NCI-H1092 treated with DMSO at 0.1 percent for 48 hours (cell line): ENCODE measurements at places on chromosomes 4 and X.

DNA sequence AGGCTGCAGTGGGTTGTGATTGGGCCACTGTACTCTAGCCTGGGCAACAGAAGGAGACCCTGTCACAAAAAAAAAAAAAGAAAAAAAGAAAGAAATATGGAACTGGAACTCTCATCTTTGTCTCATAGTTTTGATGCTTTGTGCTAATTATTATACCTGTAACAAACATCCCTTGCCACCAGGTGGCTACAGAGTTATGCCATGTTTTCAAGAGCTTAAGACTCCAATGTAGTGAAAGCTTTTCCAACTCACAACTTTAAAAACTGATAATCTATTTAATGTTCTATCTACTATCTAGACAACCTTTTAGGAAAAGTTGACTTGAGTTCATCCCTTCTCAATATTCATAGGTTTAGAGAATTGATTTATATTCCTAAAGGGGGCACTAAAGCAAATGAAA, 42.4 kb downstream of the HTR2C start:
- no peak for DNase-seq

DNA sequence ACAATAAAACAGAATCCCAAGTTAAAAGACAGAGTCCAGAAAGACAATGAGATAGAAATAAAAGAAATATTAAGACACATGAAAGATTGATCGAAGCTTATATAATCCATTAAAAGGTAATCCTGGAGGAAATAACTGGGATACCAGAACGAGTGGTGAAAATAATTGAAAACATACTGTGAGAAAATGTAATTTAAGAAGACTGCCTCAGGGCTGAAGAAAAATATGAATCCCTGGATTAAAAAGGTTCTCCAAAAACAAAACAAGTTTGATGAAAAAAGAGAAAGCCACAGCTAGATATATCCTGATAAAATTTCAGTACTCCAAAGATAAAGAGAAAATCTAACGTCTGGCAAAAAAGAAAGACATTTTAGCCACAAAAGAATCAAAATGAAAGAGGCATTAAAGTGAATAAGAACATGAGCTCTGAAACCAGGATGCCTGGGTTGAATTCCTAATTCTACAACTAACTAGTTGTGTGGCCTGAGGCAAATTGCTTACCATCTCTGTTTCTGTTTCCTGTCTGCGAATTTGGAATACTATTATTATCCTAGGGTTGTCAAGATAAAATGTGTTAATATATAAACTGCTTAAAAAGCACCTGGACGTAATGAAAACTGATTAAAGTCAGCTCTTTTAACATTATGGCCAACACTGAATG, 5.5 kb downstream of the DDX60L start:
- DNase-seq = no peak

DNA sequence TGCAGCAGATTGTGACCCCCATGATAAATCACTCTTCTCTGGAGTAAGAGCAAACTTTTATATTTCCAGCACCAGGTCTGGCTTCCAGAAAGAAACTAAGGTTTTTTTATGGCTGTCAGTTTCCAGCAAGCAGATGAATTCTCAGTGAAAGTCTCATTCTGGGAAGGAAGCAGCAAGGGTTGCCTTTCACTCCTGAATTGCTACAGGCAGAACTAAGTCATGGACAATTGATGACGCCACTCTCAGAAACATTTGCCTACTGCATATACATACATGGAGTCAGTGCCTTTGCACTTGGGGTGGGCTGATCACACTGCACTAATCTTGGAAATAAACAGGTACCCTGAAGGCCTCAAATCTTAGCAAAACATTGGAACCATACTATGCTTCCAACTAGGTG, 80.0 kb downstream of the IL21 start:
- no peak for DNase-seq

DNA sequence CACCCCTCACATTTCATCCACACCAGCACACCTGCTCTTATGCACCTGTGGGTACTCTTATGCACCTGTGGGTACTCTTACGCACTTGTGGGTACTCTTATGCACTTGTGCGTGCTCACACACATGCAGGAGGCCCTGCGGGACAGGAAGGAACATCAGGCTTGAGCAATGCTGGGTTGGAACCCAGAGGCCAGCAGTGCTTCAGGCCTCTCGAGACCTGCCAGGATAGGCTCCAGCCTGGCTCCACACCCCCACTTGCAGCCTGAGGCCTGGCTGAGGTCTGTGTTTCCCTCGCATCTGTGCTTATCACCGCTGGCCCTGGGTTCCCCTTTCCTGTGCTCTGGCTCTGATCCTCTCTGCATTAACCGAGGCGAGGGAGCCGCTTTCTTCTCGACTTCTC, 34.7 kb downstream of the SORCS2 start:
- DNase-seq = no peak

DNA sequence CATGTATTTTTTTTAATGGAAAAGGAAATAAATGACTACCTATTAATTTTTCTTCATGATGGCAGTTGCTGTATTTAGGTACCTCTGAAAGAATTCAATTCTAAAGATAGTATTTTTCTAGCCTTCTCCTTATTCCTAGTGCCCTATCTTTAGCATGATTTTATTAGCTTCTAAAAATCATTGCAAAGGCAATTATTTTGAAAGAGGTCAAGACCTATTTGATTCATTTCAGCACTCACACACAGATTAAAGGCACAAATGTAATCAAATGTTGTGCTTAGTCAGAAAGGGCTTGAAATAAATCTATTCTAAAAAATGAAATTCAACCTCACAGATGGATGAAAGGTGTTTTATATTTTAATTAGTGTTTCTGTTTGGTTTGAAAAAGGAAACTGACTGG, 74.8 kb upstream of the POF1B start:
- no peak for DNase-seq

- no peak for DNase-seq
Measured at GRCh38 chrX:2610246-2611170, 80.6 kb upstream of the CD99 start.

DNA sequence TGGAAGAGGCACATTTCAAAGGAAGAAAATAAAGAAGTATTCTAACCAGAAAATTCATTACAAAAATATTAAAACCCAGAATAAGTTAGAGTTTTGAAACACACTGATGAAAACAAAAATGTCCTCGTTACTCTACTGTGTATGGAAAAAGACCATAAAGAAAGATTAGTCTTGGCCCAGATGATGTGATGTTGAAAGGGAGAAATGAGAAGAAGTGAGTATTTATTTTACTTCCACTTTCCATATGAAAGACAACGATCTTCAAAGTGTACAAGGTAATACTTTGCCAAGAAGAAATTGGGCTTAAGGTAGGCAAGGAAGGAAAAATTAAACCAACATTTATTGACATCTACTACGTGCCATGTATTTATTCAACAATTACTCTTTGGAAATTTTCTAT, 48.6 kb upstream of the EMCN start:
- no peak for DNase-seq

DNA sequence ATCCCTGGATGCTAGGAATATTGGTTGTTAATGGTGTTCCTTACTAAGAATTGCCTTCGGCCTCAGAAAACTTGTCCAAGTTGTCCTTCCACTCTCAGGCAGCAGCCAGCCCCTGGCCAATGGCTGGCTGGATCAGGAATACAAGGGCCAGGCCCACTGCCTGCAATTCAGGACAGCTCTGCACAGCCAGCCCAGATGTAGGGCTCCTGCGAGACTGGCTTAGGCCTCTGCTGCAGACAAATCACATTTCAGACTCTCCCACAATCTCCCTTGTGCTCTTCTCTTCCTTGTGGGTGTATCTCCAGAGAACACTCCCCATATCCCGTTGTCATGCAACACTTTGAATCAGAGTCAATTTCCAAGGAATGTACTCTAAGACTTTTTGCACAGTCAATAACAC, 747.6 kb upstream of the FTHL17 start:
- DNase-seq = no peak

GRCh38 chrX:45449982-45450381, 249.3 kb upstream of the DIPK2B start:
- no peak for DNase-seq

DNA sequence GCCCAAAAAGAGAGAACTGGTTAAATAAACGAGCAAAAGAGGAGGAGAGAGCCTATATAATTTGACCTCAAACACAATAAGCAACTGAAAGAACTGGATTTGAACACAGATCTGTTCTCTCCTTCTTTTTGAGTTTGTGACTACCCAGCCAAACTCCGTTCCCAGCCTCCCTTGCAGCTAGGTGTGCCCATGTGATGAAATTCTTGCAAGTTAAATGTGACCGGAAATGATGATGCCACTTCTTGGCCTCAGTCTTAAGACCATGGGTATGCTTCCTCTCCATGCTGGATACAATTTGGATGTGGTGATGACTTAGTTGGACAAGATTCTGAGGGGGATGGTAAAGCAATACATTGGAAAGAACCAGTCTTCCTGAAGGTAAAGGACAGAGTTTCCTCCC, 204.1 kb downstream of the PTTG2 start:
- DNase-seq = no peak

GRCh38 chr4:44256414-44256813, 192.2 kb downstream of the KCTD8 start:
- DNase-seq = peak; percentile 24

- no peak for DNase-seq
Measured at GRCh38 chr4:76760193-76760592, 137.8 kb downstream of the SOWAHB start.

DNA sequence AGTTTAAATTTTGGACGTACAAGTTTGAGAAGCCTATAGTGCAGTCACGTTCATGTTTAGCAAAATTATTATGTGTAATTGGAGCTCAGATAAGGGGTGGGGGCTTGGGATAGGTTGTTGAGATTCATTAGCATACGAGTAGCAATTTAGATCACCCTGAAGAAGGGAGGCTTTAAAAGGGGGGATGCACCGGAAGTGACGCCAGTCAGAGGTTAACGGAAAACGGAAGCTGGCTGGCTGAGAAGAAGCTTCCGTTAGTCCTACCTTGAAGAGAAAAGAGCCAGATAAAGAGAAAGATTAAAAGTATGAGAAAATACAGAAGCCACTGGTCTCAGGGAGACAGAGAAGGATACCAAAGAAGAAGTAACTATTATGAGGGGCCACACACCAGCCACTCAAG, 1.1 kb upstream of the NXT2 start:
- no peak for DNase-seq

GRCh38 chrX:26822448-26822847, 606.5 kb downstream of the MAGEB5 start:
- DNase-seq = no peak

- DNase-seq = no peak
Measured at GRCh38 chrX:107856289-107856688, 30.6 kb downstream of the MID2 start.

- no peak for DNase-seq
Measured at GRCh38 chrX:152819266-152819665, 11.3 kb downstream of the CETN2 start.

GRCh38 chrX:129540722-129541184, 694 bp downstream of the OCRL start:
- DNase-seq = no peak

DNA sequence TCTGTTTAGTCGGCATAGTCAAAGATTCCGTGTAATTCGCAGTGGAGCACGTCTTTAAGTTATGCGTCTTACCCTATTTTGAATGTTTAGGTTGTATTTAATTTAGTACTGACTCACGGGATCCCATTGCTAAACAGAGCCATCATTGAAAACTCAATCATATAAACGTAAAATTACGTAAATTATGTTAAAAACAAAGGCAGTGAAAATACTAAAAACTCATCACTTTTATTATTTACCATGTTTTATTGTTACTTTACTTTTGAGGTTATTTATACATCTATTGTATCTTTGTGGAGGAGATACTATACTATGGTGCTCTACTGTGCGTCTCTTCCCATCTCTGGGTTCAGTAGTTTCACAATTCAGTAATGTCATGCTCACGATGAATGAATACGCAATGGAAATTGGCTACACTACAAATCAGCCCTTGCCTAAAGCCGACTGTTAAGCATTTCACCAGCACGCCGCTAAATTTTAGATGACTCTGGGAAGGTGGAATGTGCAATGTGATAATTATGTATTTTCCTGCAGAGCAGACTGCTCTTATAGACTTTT, 944 bp downstream of the FUNDC2 start:
- peak; percentile 57 for DNase-seq

DNA sequence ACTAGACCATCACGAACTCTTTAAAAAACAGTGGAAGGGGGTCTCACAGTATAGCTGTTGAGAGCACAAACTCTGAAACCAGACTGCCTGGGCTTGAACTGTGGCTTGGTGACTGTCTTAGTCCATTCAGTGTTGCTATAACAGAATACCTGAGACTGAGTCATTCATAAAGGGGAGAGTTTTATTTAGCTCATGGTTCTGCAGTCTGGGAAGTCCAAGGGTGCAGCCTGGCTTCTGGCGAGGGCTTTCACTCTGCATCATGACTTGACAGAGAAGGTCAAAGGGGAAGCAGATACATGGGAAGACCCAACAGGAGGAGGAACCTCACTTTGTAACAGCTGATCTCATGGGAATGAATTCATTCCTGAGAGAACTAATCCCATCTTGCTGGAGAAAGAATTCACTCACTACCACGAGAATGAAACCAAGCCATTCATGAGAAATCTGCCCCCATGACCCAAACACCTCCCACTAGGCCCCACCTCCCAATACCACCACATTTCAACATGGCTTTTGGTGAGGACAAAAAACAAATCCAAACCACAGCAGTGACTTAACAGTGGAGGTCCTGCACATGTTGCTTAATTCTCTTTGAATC, 116.7 kb upstream of the STOX2 start:
- no peak for DNase-seq

GRCh38 chr4:55927803-55928437, 20.8 kb upstream of the CEP135 start:
- DNase-seq = no peak

DNA sequence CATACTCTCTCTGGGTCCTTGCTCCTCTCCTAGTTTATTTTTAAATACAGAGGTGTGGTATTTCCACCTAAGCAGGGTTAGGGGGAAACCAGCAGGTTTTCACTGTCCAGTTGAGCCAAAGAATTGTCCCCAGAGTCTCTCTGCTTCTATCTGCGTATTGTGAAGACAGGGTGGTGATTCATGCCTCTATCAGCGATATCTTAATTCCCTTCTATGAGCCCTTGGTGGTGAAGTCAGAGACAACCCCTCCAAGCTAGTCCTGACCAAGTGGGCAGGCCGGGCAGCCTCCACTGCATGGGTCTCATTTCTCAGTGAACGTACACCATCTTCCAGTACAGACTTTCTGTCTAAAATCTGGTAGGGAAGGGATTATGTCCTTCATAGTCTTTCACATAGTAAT, 100.5 kb upstream of the GPR34 start:
- DNase-seq = no peak

GRCh38 chrX:81537723-81538122, 335.8 kb downstream of the SH3BGRL start:
- DNase-seq = no peak

DNA sequence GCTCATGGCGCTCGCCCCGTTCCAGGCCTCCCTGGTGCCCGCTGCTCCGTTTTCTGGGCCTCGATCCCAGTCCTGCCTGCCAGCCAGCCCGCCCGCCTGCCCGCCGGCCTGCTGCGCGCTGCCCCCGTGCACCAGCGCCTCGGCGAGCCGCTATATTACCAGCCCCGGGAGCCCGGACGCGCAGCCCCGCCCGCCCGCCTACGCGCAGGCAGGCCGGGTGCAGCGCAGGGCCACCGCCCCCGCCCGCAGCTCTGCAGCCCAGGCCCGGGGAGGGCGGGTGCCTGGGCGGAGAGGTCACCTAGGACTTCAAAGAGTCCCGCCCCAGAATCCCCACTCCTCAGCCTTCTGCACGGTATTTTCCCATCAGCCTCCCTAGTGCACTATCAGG, at the start of gene MAOB:
Gene MAOB (minus strand): TSS at position 157 of the 388 bp plus-strand sequence. CDS start 151 bp downstream, at position 6.
- no peak for DNase-seq
